ENCODE measurements at places on chromosomes 2 and 18.

DNA sequence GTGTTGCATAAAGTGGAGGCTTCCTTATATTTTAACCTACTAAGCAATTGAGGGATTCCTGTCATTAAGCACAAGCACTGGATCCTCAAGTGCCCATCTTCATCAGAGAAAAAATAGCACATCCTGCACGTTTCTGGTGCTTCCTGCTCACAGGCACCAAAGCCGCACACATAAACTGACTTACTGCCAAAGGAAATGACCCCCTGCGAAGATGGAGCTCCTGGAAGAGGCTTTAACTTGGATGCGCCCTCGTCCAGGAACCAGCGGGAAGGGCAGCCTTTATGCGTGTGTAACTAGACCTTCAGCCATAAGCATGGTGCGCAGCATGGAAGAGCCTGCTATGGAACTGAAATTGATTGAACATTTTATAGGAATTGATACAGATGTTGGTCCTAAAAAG is 188.7 kb downstream of the FTCDNL1 start:
- DNase-seq, result no peak

DNA sequence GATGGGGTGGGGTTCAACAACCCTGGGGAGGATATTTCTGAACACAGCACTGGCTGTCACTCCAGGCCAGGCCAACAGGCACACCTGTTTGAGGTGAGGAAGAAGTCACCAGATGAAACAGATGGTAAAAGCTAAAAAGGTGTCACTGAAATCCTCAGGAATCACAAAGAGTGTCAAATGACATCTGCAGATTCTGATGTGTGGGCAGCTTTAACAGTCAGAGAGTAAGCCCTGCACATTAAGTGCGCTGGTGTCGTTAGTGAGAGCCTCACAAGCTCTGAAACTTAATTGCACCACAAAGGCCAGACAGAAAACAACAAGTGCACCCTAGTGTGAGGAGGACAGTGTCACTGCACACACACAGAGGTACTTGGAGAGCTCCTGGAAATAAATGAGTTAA is 13.6 kb downstream of the FLACC1 start:
- DNase-seq, result no peak

GRCh38 chr2:229223107-229223506 is 48.0 kb downstream of the PID1 start:
- no peak for DNase-seq

DNA sequence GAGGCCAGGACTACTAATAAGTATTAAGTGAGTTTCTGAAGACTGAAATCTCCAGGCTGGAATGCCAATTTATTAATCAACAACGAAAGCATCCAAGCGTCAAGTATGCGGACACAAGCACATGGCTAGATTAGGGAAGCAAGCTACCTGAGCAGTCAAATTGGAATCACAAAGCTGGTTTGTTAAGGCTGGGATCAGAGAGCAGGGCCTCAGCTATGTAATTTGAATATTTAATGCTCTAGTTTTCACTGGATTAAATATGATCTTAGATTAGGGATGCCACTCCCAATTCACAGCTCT is 5.7 kb downstream of the CCL20 start:
- no peak for DNase-seq

DNA sequence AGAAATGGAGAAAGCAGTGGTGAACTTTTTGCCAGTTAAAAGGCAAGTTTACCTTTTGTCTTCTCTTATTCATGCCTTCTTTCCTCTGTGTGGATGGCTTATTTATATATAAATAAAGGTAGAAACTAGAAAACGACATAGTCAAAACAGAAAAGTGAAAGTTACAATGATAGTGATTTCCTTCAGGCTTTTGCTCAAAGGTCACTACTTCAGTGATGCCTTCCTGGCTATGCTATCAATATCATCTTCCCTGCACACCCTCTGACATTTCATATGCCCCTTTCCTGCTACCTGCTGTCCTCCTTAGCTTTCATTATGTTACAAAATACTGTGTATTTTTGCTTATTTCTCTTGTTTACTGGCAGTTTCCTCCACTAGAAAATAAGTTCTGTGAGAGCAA is 132.0 kb upstream of the NOSTRIN start:
- no peak for DNase-seq
